ENCODE measurements at places on chromosomes 4 and X. TPM values are rescaled to one million over a fixed set of nuclear protein-coding genes. Genes with fewer than 3 reads are reported as not detected.

GRCh38 chr4:48670587-48670986 lies 109.5 kb downstream of the FRYL start:
- DNase-seq, result no peak

DNA sequence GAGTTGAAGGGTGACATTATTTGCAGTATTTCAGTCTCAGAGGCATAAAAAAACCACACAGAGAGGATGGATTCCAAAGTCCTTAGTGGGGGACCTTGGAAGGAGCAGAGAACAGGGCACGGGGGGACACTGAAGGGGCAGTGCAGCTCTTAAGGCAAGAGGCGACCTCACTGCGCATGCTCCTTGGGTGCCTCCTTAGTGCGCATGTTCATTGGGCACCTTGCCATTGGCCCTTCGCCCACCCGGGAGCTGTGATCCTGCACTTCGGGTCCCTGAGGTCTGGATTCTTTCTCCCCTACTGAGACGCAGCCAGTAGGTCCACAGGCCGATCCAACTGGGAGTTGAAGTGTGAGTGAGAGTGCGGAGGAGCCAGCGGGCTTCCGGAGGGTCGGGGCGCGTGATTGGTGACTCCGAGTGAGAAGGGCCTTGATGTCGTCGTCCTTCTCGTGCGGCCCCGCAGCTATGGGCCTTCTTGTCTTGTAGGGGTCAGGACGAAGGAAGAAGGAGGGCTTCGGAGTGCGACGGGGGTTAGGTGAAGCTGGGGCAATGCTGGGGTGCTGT lies at the start of gene XAGE5:
Gene XAGE5, plus strand, starts transcription at position 223 of the 561 bp plus-strand sequence. CDS start 1,280 bp downstream, outside the sequence.
- no peak for DNase-seq

DNA sequence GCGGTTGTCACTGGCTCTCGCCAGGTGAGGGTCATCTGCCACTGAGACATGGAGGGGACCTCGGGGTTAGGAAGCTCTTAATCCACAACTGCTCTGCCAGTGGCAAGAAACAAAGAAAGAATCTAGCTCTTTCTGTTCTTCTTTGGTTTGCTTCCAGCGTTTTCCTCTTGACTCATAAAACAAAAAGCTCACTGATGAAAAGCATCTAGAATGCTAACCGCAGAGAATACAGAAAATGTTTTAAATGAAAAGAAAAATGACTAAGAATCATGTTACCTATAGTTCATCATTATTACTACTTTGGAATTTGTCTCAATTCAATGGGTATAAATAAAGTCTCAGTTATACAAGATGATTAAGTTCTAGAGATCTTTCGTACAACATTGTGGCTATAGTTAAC lies 274.8 kb upstream of the TENM3 start:
- no peak for DNase-seq

DNA sequence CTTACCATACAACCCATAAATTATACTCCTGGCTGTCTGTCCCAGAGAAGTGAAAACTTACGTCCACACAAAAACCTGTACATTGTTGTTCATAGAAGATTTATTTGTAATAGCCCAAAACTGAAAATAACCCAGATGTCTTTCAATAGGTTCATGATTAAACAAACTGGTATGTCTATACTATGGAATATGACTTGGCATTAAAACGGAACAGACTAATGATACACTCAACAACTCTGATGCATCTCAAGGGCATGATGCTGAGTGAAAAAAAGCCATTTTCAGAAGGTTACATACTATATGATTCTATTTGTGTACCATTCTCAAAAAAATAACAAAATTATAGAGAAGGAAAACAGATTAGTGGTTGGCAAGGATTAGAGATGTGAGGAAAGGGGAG lies 11.6 kb upstream of the MND1 start:
- no peak for DNase-seq

DNA sequence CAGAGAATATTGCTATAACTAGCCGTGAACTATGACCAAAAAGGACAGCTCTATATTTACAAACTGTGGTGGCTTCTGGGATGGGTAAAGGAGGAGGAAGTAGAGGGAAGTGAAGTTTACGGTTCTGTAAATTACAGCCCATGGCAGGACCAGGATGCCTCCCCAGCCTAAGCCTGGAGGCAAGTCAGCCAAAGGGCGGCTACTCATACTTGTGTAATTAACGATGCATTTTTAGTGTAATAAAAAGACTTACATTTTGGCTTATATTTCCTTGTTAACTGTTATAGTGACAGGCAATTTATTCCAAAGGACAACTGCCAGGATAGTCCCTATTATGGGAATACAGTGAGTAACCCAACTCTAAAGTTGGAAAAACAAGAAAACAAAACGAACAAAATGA lies 139.9 kb upstream of the OTUD4 start:
- no peak for DNase-seq

GRCh38 chr4:37770016-37770415 lies 56.5 kb upstream of the PGM2 start:
- no peak for DNase-seq

DNA sequence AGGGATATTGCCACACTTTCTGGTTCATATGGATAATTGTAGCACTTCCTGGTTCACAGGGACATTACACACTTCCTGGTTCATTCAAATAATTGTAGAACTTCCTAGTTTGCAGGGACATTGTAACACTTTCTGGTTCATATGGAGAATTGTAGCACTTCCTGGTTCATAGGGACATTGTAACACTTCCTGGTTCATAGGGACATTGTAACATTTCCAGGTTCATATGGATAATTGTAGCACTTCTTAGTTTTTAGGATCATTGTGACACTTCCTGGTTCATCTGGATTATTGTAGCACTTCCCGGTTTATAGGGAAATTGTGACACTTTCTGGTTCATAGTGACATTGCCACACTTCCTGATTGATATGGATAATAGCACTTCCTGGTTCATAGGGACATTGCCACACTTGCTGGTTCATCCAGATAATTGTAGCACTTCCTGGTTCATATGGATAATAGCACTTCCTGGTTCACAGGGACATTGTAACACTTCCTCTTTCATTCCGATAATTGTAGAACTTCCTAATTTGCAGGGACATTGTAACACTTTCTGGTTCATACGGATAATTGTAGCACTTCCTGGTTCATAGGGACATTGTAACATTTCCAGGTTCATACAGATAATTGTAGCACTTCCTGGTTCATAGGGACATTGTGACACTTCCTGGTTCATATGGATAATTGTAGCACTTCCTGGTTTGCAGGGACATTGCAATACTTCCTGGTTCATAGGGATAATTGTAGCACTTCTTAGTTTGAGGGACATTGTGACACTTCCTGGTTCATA lies 59.2 kb upstream of the CD99 start:
- no peak for DNase-seq

- DNase-seq, result no peak
These were observed 410.9 kb downstream of the GRID2 start for GRCh38 chr4:92714640-92715039.

- DNase-seq, result no peak
These were observed 342.7 kb downstream of the GLUD2 start for GRCh38 chrX:121389976-121390714.

DNA sequence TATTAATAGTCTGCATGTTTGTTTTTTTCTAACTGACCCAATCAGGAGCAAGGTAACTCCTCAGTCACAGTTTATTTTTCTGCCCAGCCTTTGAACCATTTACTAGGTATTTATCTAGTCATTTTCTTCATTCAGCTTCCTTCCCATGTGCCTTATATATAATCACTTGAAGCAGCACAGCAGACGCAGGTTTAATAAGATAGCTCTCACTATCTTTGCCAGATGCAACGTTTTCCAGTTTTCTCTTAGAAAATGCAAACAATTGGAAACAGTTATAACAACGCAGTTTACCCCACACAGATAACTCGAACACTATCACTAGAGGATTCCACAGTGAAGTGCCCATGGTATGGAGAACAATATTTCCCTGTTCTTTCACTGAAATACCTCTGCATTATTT lies 56.4 kb upstream of the NFKB1 start:
- DNase-seq, result no peak

GRCh38 chrX:46856483-46856882 lies 19.6 kb downstream of the RP2 start:
- no peak for DNase-seq

DNA sequence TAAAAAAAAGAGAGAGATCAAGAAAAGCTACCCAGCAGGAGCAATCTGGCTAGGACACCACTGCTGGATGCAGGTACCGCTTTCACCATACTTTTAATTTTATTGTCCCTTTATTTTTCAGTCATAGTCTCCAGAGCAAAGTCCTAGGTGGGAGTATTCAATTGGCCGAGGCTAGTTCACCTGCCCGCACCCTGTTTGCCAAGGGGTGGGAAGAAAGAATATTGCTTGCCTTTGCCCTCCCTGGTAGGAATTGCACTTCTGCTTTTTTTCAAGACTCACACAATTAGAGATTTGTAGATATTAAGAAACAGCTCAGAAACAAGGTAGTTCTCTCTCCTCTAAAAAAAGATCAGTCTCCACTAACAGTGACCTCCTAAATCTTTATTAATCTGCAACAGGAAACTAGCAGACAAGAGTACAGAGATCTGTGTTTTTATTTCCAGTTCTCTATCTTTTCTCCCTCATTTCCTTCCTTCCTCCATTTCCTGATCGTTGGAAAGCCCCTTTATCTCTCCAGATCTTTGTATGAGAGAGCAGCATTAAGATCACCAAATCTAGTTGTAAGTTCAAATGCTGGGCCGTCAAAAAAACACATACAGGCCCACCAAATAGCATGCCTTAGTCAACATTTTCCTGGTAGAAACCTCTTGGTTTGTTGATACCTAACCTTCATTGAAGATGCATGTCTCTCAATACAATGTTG lies 9.4 kb upstream of the RPGR start:
- DNase-seq, result no peak

- DNase-seq, result no peak
These were observed 48.9 kb upstream of the SPIN3 start for GRCh38 chrX:57044245-57044644.

- DNase-seq, result no peak
These were observed 30.0 kb downstream of the CLCN3 start for GRCh38 chr4:169650227-169650936.

DNA sequence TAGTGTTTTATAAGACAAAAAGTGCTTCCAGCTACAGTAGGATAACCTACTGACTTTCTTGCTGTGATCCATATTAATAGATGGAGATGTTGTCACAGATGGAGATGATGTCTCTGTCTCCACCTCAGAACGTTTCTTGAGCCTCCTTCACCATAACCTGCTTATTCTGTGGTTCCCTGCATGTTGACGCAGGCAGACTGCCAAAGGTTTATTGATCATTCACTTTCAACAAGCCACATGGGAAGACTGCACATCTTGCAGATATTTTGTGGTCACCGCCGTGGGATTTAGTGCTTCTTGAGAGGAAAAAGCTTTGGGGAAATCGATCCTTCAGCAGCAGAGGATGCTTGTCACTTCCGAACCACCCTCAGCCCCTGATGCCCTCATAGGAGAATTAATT lies 943.0 kb upstream of the PRKX start:
- no peak for DNase-seq

GRCh38 chr4:1009542-1010394 lies 1.7 kb upstream of the FGFRL1 start:
- DNase-seq, result peak; percentile 60

Gene ADAM29
- not detected for total RNA-seq

Gene FMR1NB
- not detected for total RNA-seq

Gene TLR3
- 1.4 TPM for total RNA-seq

Gene ASMT
- total RNA-seq, result 0.87 TPM

Gene CRMP1
- total RNA-seq, result 109 TPM

Gene MAGEA8
- total RNA-seq, result not detected

Gene PDLIM3
- 6.2 TPM for total RNA-seq

Data from WTC11 (cell line).